Natural killer cell (primary cell): ENCODE measurements at places on chromosomes 5 and 9. TPM values are rescaled to one million over a fixed set of nuclear protein-coding genes. Genes with fewer than 3 reads are reported as not detected.

GRCh38 chr5:90675222-90675621, 116.6 kb downstream of the ADGRV1 start:
- DNase-seq = no peak

DNA sequence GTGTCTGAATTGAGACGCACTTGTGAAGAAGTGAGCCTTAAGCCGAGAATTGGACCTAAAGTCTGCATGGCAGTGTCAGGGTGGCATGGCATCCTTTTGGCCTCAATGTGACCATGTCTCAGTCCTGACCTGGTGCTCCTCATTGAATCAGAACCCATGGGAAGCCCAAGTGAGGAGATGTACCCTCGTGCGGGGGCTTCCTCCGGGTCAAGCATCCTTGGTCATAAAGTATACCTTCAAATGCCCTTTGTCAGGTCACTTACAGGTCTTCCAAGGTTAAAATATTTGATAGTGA, 202.2 kb downstream of the GADD45G start:
- DNase-seq = no peak

DNA sequence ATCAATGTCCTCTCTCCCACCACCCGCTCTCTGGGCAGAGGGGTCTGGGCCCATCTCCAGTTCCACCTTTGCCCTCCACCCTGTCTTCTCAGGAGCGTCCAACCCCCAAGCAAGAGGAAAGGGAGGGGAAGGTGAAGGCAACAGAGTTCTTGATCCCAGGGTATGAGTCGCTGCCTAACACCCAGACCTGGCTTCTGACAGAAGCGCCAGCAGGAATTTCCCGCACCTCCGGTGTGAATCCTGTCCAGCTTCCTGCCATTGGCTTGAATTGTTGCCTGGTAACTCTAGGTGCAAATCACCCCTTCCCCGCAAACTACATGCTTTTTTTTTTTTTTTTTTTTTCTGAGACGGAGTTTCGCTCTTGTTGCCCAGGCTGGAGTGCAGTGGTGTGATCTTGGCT, 84.2 kb upstream of the IER5L start:
- DNase-seq = no peak

- DNase-seq = no peak
Observed at GRCh38 chr5:122694884-122695283, 80.0 kb upstream of the SNX2 start.

Gene MSX2
- not detected for total RNA-seq

Gene PDE8B
- 0.23 TPM for total RNA-seq
